Kidney epithelial cell (primary cell): ENCODE measurements at places on chromosomes 12 and 14. TPM values are rescaled to one million over a fixed set of nuclear protein-coding genes. Genes with fewer than 3 reads are reported as not detected.

SPIC gene
- not detected in 2 replicates for total RNA-seq

TSPAN11 gene
- total RNA-seq, result 4.7 and 5.2 TPM in 2 replicates

SLC24A4 gene
- total RNA-seq, result not detected in 2 replicates

PDZRN4 gene
- 0.07 TPM in 1 of 2 replicates, not detected in the other for total RNA-seq

KIAA0586 gene
- total RNA-seq, result 21.2 and 21.4 TPM in 2 replicates

PLCZ1 gene
- total RNA-seq, result not detected in 2 replicates
